ENCODE measurements at places on chromosomes 5 and 9.

DNA sequence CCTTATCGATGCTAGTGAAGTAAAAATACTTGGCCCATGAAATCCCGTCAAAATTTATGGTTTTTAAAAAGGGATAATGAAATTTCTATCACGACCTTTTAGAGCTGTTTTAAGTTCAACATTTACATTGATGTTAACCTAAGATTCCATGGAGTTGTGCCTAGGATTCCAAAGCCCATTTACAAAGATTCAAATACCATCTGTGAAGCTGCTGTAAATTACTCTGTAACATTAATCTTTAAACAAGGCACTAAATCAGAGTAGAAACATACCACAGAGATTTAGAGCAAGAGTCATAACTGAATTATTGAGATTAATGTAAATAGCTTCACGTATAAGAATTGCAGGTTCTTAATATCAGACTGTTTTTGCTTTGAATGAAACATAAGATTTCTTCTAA is 17.7 kb downstream of the POU5F2 start:
- no peak for DNase-seq

DNA sequence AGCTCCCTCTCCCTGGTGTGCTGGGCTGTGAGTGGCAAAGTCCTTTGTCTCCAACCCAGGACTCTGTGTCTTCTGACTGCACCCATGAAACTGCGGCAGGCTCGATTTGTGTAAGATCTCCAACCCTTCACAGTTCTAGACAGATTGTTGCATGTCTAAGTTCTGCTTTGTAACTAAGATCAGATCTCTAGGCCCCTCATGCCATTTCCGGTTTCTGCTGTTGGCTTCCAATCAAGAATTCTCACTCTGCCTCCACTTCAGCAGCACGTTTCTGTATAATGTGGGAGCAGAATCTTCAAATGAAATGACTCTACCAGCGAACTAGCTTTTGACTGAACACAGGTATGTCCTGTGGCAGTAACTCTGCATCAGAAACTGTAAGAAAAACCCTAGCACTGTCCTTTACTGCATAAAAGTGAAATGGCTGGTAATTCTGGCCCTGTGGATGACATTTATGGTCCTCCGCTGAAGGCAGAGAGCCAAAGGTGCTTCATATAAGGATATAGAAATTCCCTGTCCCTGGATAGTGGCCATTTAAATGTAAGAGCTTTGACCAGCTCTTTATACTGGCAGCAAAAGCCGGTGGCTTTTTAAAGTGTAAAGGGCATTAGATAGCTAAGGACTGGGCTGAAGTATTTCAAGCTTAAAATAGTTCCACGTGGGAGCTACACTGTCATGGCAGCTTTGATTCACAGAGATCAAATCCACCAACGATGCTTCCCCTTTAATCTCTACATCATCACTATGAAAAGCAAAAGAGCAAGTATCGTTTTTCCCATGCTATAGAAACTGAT is 319.0 kb upstream of the CDH6 start:
- no peak for DNase-seq

GRCh38 chr9:137114220-137114612 is 317 bp downstream of the DPP7 start:
- no peak for DNase-seq

DNA sequence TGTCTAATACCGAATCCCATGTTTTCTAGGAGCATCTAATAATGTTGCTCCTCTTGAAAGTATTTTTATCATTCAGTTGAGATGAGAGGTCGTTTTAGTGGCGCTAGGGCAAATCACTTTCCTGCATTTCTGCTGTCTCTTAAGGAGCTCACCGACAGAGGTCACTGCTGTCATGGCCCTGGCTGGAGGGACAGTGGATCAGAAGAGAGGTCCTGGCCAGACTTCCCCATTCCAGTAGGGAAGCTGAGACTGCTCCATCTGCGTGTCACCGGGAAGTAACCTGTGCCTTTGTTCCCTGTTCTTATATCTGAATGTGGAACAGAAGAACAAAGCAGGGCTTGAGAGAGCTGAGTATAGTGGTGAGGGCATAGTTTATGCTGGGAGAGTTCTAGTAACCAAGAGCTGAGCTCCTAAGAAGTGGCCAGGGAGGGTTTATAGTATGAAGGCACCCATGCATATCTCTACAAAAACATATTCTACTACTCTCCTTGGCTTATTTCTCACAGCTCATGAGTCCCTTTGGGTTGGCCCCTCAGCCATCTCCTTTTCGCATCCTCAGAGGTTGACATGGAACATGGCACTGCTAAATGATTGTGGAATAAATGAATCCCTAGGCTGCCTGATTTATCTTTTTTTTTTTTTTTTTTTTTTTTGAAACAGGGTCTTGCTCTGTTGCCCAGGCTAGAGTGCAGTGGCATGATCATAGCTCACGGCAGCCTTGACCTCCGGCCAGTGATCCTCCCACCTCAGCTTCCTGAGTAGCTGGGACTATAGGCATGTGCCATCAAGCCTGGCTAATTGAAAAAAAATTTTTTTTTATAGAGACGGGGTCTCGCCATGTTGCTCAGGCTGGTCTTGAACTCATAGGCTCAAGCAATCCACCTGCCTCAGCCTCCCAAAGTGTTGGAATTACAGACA is 27.2 kb downstream of the ATP6V0E1 start:
- peak; percentile 32 for DNase-seq

GRCh38 chr9:91089405-91090129 is 272.2 kb downstream of the AUH start:
- DNase-seq, result peak; percentile 63

GRCh38 chr9:87445646-87446045 is 52.0 kb upstream of the DAPK1 start:
- DNase-seq, result peak; percentile 1

- DNase-seq, result no peak
Measured at GRCh38 chr5:81006231-81006630, 46.1 kb downstream of the RASGRF2 start.

Data from ELR (cell line).